ENCODE measurements at places on chromosomes 6 and 20.

GRCh38 chr6:30075790-30076732 lies 492 bp upstream of the RNF39 start:
- no peak for ATAC-seq

DNA sequence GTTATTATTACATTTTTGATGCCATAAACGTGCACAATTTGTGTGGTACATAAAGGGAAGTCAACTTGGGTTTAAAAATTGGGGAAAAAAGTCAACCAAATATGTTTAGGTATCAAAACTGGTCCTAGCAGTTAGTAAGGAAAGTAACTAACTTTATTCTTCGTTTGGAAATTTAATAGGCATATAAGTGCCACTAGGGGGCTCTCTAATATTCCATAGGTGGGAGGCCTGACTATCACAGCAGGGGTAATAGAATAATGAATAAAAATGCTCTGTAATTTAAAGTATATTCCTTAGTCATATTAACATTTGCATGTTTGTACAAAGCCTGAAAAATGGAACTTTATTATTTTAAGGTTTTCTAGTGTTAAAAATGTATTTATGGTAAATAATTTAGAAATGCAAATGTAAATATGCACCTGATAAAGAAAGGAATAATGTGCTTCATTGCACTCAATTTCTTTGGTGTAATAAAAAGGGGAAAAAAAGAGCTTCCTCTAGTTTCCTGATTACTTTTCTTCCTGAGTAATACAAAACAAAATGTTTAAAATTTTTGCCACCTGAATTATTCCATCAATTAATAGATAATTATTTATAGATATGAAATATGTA lies 125.7 kb upstream of the HDAC2 start:
- ATAC-seq: no peak

GRCh38 chr6:40355532-40355931 lies 231.6 kb downstream of the LRFN2 start:
- ATAC-seq: no peak

DNA sequence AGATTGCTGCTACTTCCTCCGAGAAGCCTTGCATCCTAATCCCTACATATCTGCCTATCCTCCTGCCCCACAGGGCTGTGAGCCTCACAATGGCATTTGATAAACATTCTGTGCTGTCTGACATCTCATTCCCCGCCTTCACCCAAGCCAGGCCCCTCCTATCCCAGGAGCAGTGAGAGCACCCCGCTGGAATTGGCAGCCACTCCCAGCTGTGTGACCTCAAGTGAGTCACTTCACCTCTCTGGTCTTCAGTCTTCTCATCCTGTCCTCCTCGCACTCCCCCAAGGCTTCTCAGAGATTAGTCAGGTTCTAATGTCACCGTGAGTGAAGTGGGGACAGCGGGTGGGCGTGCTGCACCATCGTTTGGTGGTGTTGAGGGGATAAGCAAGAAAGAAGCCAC lies 81.7 kb downstream of the CDH22 start:
- ATAC-seq: no peak

DNA sequence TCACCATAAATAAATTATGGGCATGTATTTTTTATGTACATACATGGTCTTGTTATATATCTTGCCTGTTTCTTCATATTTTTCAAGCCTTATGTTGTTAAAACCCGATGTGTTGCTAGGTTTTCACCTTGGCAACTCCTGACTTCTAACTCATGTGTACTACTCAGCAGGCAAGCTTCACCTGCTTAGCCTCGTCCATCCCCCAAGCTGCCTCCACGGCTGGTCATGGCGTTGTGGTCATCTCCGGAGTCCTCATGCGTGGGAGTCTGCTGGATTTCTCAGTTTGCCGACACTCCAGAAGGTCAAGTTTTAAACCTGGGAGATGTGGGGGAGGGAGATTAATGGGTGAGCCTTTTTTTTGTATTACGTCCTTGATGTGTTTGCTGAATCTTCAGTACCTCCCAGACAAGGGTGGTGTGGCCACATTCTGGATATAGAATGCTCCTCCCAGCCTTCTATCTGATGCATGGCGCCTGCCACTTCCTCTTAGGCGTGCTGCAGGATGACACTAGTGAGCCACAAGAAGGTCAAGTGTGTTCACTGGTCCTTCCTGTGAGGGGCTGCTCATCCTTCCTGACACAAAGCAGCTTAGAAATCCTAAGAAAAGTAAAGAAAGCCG lies 26.6 kb upstream of the EDN3 start:
- ATAC-seq: no peak

All from gastroesophageal sphincter (tissue), 4 donors.